ENCODE measurements at places on chromosomes 11 and 22. TPM values are rescaled to one million over a fixed set of nuclear protein-coding genes. Genes with fewer than 3 reads are reported as not detected.

The SMTN gene
- 56.5 TPM for polyA plus RNA-seq

The RELT gene
- polyA plus RNA-seq = 3.7 TPM

The NDUFC2 gene
- 168 TPM for polyA plus RNA-seq

The SLCO2B1 gene
- 11.1 TPM for polyA plus RNA-seq

The SHANK3 gene
- polyA plus RNA-seq = 19.6 TPM

DNA sequence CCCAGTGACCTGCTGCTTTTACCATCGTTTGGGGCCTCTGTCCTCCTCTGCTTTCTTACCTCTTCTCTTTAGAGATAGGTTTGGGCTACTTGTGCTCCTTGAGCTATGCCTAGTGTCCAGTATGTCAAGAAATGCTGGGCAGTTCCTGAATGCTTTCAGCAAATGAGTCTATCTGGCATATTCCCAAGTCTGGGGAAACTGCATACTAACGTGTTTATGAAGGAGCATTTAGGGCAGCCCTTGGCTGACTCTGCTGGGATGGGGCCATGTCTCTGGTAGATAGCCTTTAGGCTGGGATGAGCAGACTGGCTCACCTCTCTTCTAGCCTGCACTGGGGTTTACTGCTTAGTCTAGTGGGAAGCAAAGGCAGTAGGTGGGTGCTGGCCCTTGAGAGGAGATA lies 43.7 kb upstream of the SUSD2 start:
- no peak for DNase-seq

Measured in renal pelvis (tissue), 12 donors.